RKO (cell line): ENCODE measurements at places on chromosomes 1 and 21.

- DNase-seq = peak; percentile 3
Observed at GRCh38 chr1:213564215-213564659, 423.5 kb upstream of the PROX1 start.

GRCh38 chr1:66273656-66274055 is 260.3 kb upstream of the SGIP1 start:
- no peak for DNase-seq

GRCh38 chr1:212629450-212630157 is 21.0 kb downstream of the ATF3 start:
- DNase-seq = no peak

DNA sequence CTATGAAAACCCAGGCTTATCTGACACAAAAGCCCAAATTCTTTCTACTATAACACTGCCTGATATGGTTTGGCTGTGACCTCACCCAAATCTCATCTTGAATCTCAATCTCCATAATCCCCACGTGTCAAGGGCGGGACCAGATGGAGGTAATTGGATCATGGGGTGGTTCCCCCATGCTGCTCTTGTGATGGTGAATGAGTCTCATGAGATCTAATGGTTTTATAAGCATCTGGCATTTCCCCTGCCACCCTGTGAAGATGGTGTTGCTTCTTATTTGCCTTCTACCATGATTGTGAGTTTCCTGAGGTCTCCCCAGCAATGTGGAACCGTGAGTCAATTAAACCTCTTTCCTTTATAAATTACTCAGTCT is 123.3 kb upstream of the USP24 start:
- no peak for DNase-seq

- peak; percentile 59 for DNase-seq
Observed at GRCh38 chr1:161905269-161905884, 118.3 kb downstream of the OLFML2B start.

DNA sequence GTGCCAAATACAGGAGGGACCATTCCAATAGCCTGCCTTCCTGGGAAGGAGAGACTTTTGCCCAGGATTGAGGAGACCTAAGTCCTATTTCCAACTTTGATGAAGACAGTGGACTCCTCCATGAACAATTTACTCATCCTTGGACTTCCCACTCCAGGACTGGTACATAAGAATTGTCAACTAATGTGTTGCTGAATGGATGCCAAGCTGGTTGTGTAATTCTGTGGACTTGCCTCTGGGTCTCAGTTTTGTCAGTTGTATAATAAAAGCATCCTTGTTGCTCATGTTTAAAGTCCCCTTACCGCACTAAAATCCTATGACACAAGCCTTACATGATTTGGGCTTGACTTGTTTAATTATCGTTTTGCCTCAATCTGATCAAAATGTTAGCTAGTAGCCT is 13.2 kb upstream of the ZP4 start:
- no peak for DNase-seq

- no peak for DNase-seq
Observed at GRCh38 chr1:212078826-212079225, 43.3 kb downstream of the DTL start.

DNA sequence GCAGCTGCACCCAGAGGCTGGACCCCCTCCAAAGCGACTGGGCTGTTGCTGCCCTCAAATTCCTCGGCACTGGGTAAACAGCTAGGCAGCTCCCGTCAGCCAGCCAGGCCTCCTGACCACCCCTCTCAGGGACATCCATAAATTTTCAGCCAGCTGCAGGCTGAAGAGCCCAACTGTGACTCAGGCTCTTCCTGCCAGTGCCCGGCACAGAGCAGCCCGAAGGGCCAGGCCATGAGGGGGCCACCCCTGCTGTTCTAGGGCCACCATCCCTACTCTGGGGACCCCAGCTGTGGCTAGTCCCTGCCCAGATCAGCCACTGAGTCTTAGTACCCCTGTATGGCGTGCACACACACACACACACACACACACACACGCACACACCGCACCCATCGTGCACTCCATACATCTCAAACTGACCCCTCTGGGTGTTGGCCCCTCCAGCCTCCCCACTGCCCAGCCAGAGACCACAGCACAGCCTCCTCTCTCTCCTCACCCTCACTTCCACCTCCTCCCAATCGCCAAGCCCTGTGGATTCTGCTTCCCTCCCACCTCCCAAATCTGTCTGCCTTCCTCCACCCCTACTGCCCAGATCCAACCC is 6.2 kb upstream of the LAPTM5 start:
- no peak for DNase-seq

GRCh38 chr1:5887971-5888361 is 104.3 kb downstream of the NPHP4 start:
- DNase-seq = no peak

DNA sequence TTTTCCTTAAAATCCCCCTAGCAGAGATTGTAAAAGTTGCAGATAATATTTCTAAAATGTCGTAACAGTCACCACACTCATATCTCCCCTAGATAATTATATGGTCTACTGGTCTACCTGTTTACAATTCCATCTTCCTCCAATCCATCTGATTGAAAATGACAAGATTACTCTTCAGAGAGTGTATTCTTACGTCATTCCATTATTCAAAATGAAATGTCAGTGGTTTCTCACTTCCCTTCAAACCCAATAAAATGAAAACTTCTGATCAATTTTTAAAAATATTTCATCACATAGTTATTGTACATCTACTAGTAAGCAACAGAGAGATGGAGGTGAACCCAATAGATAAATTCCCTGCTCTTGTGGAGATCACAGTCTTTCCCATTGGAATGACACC is 202.2 kb upstream of the C8B start:
- DNase-seq = no peak

GRCh38 chr1:245458761-245459174 is 304.0 kb downstream of the KIF26B start:
- peak; percentile 16 for DNase-seq

- DNase-seq = peak; percentile 55
Observed at GRCh38 chr1:216119600-216119999, 303.6 kb downstream of the USH2A start.

DNA sequence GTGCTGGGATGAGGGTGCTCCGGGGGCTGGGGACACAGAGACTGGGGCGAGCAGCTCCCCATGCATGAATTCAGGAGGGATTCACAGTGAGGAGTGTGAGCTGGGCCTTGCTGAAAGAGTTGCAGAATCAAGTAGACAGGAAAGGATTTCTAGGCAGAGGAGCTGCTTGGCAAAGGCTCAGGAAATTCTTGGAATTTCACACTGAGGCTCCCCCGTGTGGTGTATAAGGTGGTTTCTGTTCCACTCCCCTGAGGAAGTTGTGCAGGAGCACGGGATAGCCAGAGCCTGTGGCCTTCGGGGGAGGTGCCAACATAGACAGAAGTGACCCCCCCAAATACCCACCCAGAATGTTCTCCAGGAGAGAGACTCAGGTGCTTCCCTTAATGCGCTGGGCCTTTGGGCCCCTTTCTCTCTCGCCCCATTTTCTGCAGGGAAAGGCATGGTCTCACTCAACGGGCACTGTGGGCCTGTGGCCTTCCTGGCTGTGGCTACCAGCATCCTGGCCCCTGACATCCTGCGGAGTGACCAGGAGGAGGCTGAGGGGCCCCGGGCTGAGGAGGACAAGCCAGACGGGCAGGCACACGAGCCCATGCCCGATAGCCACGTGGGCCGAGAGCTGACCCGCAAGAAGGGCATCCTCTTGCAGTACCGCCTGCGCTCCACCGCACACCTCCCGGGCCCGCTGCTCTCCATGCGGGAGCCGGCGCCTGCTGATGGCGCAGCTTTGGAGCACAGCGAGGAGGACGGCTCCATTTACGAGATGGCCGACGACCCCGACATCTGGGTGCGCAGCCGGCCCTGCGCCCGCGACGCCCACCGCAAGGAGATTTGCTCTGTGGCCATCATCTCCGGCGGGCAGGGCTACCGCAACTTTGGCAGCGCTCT is 58.5 kb upstream of the ACTL8 start:
- DNase-seq = peak; percentile 51

GRCh38 chr1:235767795-235768194 is 98.9 kb downstream of the LYST start:
- DNase-seq = no peak

GRCh38 chr1:156523801-156524480 is 23.4 kb upstream of the MEF2D start:
- no peak for DNase-seq

- no peak for DNase-seq
Observed at GRCh38 chr1:117632269-117633067, 26.6 kb downstream of the TENT5C start.

DNA sequence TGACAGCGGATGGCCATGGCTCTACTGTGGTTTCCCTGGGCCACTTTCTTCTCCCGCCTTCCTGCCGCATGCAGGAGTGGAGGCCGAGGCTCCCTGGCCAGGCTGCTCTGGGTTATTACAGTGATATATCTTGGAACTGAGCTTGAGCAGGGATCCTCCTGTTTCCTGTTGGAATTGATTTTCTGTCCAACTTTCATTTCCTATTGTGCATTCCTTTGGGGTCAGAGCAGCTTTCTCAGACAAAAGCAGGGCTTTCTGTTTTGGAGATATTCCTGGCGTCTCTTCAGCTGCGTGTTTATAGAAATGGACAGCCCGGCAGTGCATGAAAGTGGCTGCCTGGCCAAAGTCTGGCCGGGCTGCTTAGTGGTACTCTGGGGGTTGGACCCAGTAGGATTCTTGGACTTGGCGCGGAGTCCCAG is 146.4 kb downstream of the KIF26B start:
- no peak for DNase-seq

GRCh38 chr1:17013491-17014320 is 2.0 kb upstream of the ATP13A2 start:
- no peak for DNase-seq

GRCh38 chr1:244065063-244065793 is 14.1 kb downstream of the ZBTB18 start:
- no peak for DNase-seq

GRCh38 chr1:935751-936231 is 12.1 kb downstream of the SAMD11 start:
- DNase-seq = no peak

DNA sequence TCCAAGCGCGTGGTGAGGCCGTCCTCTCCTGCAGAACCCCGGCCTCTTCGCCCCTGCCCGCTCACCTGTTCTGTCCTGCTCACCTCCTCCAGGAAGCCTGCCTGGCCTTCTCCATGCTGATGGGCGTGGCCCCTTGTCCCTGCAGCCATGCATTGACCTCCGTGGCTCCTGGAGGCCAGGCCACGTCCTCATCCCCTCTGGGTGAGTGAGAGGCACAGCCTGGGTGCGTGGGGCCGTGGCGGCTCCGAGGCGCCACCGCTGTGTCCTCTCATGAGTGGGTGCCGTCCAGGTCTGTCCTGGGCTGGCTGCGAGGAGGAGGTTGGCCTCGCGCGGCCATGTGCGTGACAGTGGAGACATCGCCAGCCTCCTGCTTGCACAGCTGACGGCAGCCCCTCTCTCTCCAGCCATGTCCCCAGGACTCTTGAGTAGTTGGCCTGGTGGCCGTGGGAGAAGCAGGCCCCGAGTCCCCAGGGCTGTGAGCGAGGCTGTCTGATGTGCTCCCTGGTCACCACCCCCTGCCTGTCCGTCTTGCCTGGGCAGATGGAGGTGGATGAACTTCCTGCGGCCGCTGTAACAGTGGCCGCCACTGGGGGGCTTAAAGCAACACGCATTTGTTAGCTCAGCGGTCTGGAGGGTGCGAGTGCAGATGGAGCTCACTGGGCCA is 58.1 kb downstream of the PRKCZ start:
- DNase-seq = peak; percentile 21

GRCh38 chr1:32142446-32143301 is 34.8 kb downstream of the KPNA6 start:
- peak; percentile 54 for DNase-seq

DNA sequence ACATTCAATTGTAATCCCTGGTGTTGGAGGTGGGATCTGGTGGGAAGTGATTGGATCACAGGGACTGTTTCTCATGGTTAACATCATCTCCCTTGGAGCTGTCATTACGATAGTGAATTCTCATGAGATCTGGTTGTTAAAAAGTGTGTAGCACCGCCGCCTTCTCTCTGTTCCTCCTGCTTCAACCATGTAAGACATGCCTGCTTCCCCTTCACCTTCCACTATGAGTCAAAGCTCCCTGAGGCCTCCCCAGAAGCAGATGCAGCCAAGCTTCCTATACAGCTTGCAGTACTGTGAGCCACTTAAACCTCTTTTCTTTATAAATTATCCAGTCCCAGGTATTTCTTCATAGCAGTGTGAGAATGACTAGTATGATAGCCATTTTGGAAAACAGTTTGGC is 30.1 kb upstream of the TRIM62 start:
- no peak for DNase-seq

DNA sequence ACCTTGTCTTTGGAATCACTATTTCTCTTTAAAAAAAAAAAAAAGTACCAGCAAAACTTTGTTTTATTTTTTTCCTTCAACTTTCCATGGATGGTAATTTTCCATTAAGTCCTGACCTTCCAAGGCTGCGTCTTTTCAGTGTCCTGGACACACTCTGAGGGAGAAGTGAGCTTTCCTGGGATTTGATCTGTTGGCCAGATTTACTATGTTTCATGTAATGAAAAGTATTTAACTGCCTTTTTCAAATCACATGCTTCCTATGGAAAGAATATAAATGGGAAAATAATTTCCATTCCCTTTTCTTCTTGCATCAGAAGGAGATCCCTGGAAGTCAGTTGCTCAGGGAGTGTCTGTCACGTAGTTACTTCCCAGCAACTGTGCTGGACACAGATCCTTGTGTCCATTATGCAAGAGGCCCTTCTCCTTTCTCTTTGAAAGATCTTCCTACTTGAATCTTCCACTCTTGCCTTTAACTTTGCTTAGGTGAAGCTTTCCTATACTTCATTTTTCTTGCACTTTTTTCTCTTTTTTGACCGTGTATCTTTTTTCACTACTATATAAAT is 59.3 kb downstream of the CENPF start:
- no peak for DNase-seq
